ENCODE measurements at places on chromosomes 7 and 10. TPM values are rescaled to one million over a fixed set of nuclear protein-coding genes. Genes with fewer than 3 reads are reported as not detected.

CUZD1 gene
- 0.22 TPM for total RNA-seq

DDC gene
- total RNA-seq = not detected

INA gene
- total RNA-seq = 3.7 TPM

GIMAP1 gene
- total RNA-seq = not detected

CDK14 gene
- 16.2 TPM for total RNA-seq

OR9A2 gene
- total RNA-seq = not detected

PON3 gene
- total RNA-seq = not detected

SOSTDC1 gene
- total RNA-seq = not detected

LARP4B gene
- 53.8 TPM for total RNA-seq

ANKRD30A gene
- not detected for total RNA-seq

C10orf67 gene
- total RNA-seq = 0.22 TPM

Measured in placental pericyte (primary cell).